ENCODE measurements at places on chromosomes 12 and 14.

GRCh38 chr14:31489691-31490090 is 1.9 kb upstream of the GPR33 start:
- DNase-seq: no peak

DNA sequence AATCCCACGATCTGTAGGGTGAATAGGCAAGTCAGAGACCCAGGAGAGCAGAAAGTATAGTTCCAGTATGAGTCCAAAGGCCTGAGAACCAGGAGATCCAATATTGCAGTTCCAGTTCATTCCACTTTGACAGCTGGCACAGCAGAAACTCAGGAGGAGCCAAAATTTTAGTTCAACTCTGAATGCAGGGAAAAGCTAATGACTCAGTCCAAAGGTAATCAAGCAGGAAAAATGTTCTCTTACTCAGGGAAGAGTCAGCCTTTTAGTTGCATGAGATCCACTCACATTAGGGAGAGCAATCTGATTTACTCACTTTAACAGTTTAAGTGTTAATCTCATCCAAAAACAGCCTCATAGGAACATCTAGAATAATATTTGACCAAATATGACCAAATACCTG is 130.2 kb upstream of the LRFN5 start:
- no peak for DNase-seq

- no peak for DNase-seq
Observed at GRCh38 chr12:75774261-75775052, 257.1 kb downstream of the PHLDA1 start.

- DNase-seq: no peak
Observed at GRCh38 chr14:33693237-33693636, 257.6 kb downstream of the EGLN3 start.

- DNase-seq: no peak
Observed at GRCh38 chr12:110348431-110349059, 55.0 kb downstream of the ANAPC7 start.

- DNase-seq: no peak
Observed at GRCh38 chr12:45122768-45123380, 72.0 kb upstream of the DBX2 start.

GRCh38 chr14:58215191-58215914 is 15.4 kb downstream of the ACTR10 start:
- DNase-seq: no peak

DNA sequence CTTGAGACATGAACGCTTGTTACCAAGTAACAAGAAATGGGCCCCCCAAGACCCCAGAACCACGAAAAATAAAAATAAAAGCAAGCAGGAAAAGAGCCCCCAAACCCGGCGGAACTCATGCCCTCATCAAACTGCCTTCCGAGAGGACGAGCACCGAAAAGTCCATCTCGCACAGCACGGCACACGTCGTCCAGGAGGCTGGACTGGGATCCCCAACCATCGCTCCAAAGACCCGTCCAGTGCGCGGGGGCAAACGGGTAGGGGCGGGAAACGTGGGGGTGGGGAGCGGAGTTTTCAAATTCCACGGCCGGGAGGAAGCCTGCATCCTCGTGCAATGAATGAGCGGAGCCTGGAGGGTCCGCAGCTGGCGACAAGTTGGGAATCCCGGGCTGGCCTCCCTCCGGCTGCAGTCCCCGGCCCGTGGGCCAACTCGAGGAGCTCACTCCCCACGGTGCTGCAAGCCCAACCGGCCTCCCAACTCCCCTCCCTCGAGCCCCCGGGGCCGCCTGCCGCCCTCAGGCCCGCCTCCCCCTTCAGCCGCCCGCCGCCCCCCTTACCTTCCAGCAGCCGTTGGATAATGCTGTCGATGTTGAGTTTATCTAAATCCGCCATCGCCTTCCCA is 484 bp downstream of the PPP1CC start:
- no peak for DNase-seq

DNA sequence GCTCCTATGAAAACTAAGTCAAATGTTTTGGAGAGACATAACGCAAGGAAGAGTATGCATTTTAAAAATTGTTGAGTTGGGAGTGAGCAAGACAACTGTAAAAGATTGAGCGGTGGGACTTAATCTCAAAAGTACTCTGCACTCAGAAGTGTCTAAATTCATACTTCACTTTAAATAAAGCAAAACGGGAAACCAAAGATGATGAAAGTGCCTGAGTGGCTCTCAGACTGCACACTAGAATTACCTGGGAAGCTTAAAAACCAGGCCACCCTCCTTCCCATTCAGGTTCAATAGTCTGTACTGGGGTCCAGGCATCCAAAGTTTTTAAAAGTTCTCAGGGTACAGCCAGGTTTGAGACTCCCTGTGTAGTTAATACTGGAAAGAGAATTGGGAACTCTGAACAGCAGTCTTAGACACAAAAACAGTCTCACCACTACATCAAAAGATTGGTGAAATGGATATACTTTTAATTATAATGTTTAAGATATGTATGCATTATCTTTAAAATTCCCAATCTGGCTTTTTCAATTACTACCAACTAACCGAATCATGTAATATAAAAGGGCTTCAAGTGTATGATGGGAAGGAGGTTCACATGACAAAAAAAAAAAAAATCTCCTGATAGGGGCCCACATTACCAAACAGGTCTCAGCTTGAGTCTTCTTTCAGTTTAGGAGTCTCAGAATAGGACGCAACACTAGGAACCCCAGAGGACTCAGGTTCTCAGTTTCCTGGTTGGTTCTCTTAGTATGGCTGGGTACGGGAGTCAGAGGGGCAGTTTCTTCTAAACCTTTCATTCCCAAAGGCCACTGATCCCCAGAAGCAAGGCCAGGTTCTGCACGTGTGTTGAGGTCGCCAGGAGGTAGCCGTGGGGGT is 1.0 kb downstream of the HOMEZ start:
- DNase-seq: no peak

GRCh38 chr12:25743679-25744215 is 190.7 kb upstream of the LMNTD1 start:
- DNase-seq: no peak

- DNase-seq: no peak
Observed at GRCh38 chr12:92065018-92065499, 80.6 kb downstream of the BTG1 start.

- DNase-seq: no peak
Observed at GRCh38 chr14:50530794-50531365, 1.5 kb downstream of the MAP4K5 start.

All from substantia nigra (tissue), 51 donors.